ENCODE measurements at places on chromosomes 1 and 21. TPM values are rescaled to one million over a fixed set of nuclear protein-coding genes. Genes with fewer than 3 reads are reported as not detected.

GRCh38 chr1:5815211-5815610 is 177.0 kb downstream of the NPHP4 start:
- no peak for DNase-seq

DNA sequence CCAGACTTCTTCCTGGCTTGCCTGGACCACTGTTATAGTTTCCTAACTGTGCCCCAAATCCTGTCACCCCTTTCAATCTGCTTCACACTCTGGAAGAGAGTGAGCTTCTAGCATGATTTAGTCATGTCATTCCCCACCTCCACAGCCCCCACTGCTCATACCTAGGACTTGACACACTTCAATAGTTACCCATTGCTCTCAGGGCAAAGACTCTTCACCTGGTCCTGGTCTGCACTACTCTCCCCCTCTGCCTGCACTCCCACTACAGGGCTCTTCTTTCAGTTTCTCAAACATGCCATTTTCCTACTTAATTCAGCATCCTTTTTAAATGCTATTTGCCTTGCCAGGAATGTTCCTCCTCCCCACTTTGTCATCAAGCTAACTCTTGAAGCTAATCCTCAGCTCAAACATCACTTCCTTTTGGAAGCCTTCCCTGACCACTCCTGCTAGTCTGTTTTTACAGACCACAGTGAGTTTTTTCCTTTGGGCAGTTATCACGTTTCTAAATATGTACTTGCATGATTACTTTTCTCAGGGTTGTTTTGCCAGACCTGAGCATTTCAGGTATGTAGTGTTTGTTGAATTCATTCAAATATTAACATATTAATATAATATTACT is 24.7 kb downstream of the CYP2J2 start:
- DNase-seq, result no peak

DNA sequence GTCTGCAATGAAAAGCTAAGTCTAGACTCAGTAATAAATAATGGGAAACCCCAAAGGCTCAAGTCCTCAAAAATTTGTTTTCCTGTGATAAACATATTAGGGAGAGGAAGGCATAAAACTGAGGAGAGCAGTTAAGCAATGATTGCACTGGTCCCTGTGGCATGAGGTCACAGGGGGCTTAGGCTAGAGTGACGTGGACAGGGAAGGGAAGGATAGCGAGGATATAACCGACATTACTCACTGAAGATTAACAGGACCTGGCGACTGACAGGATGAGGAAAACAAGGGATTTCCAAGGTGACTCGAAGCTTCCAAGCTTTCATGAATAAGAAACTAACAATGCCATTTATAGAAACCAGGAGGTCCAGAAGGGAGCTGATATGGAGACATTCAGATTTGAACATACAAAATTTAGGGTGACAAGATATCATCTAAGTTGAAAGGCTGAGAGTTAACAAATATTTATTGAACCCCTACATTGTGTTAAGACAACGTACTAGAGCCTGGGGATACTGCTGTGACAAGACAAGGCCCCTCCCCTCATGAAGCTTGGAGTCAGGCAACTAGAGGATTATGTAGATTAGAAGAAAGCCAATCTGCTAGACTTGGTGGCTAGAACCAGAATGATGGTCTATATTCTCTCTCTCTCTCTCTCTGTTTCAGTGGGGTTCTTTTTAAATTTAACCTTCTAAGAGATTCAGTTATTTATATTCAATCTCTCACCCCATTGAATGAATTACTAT is 33.2 kb upstream of the PKN2 start:
- DNase-seq, result no peak

SYTL1 gene
- total RNA-seq, result 2.3 TPM

Measured in testis (tissue), 5 donors.